PC-9 (cell line): ENCODE measurements at places on chromosomes 7 and 10.

DNA sequence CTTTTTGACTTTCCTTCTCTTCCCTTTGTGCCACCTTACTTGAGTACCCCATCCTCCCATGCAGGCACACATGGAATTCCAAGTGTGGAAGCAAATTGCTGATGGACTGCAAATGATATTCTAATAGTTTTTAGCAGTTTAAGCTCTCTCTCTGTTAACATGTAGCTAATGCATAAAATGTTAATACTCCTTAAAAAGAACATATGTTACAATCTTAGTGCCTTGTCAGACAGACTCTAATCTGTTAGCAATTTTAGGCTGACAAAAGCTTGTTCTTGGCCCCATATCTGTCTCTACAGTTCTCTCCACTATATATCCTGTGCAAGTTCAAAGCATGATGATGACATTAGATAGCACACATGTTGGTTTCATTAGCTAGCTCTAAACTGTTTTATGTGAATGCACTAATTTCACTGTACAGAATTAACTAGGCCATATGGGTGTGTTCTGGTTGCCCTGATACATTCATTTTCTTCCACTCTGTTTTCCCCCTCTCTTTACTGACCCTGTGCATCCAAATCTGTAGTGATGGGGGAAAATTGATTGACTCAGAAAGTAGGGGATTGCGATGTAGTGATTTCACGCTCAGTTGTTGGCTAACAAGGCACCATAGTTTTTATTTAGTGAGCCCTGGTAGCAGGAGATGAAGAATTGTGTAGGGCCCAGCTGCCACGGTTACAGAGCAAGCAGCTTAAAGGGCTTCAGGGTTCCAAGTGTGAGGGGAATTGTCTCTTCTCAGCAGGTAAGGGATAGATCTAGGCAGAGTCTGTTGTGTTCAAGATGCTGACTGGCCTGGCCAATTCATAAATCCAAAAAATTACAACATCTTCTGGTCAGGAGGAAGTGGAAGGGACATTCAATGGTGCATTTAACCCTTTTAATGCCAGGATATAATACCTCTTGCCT is 114.6 kb upstream of the FZD1 start:
- H3K4me1 ChIP-seq = no peaks in the 10 kb centered on the region
- H3K4me3 ChIP-seq = no peak overlapping the region
- no peak overlapping the region for H3K27ac ChIP-seq
- H3K36me3 ChIP-seq = no peaks in the 10 kb centered on the region

DNA sequence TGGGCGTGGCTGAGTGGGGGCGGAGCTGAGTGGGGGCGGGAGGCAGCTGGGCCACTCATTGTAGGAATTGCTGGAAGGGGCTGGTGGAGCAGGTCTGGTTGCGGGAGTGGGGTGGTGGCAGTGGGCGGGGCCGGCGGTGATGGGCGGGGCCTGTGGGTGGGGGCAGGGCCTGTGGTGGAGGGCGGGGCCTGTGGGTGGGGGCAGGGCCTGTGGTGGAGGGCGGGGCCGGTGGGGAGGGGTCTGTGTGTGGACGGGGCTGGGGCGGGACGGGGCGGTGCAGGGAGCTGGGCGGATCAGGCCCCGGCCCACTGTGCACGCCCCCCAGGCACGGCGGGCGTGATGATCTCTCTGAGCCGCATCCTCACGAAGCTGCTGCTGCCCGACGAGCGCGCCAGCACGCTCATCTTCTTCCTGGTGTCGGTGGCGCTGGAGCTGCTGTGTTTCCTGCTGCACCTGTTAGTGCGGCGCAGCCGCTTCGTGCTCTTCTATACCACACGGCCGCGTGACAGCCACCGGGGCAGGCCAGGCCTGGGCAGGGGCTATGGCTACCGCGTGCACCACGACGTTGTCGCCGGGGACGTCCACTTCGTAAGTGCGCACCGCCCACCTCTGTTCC is 14.0 kb downstream of the SLC29A4 start:
- H3K27ac ChIP-seq = no peak overlapping the region
- peaks cover 14% of the 10 kb centered on the region; the same call in 1 of the 2 replicates for H3K27me3 ChIP-seq
- no peak for DNase-seq
- no peaks in the 10 kb centered on the region for H3K36me3 ChIP-seq
- H3K4me3 ChIP-seq = no peak overlapping the region
- H3K4me1 ChIP-seq = no peaks in the 10 kb centered on the region

- H3K4me1 ChIP-seq = peaks cover 43% of the 10 kb centered on the region
- no peaks in the 10 kb centered on the region for H3K27me3 ChIP-seq
- no peaks in the 10 kb centered on the region for H3K36me3 ChIP-seq
- DNase-seq = no peak
- peak overlapping the region; percentile 68 for H3K4me3 ChIP-seq
- H3K27ac ChIP-seq = peak overlapping the region; percentile 89
These were observed 731 bp upstream of the CRPPA start for GRCh38 chr7:16422103-16422435.

DNA sequence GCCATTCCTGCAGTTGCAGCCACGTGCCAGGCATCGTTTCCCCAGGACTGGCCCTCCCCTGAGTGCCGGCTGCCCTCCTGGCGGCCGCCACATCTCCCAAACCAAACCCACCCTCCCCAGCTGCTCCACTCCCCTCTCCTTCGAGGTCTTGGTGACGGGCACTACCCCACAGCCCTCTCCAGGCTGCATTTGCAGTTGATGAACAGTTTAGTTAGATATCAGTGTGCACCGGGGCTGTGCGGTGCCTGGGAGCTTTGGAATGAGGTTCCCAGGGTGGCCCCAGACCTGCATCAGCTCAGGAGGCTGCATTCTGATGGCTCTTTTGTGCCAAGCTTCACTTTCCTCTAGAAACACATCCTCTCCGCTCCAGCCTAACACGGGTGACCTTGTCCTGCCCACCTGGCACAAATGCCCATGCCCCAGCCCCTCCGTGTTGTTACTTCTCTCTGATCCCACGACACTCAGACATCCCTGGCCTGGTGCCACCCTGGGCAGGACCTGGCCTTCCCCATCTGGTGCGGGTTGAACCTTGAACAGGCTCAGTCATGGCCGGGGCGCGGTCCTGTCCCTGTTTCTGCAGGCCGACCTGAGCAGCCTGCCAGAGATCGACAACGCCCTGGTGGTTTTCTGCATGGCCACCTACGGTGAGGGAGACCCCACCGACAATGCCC is 14.5 kb downstream of the TMEM120A start:
- no peak overlapping the region for H3K27ac ChIP-seq
- no peak overlapping the region for H3K4me3 ChIP-seq
- no peaks in the 10 kb centered on the region for H3K36me3 ChIP-seq
- no peaks in the 10 kb centered on the region for H3K4me1 ChIP-seq

- DNase-seq = no peak
- H3K36me3 ChIP-seq = no peaks in the 10 kb centered on the region
- H3K4me3 ChIP-seq = peak overlapping the region; percentile 18; the same call in 1 of the 2 replicates
- no peaks in the 10 kb centered on the region for H3K4me1 ChIP-seq
These were observed 37.4 kb downstream of the RASGEF1A start for GRCh38 chr10:43229208-43230061.

GRCh38 chr7:106065575-106066500 is 46.3 kb downstream of the SYPL1 start:
- peak; percentile 60 for DNase-seq
- no peaks in the 10 kb centered on the region for H3K36me3 ChIP-seq
- peaks cover 87% of the 10 kb centered on the region for H3K4me1 ChIP-seq
- no peaks in the 10 kb centered on the region for H3K27me3 ChIP-seq
- peak overlapping the region; percentile 98 for H3K27ac ChIP-seq
- peak overlapping the region; percentile 63 for H3K4me3 ChIP-seq

DNA sequence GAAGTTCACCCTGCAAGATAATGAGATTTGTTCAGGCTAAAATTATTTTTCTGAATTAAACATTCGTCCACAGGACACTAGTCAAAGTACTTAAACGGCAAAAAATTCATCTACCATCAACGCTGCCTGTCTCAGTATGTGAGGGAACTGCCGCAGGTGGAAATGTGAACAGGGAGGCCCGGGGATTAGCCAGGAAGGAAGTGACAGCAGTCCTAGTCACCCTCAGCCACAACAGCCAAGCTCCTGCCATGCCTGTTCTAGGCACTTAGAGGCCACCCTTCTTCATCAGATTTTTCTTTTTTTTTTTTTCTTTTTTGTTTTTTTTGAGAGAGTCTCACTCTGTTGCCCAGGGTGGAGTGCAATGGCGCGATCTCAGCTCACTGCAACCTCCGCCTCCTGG is 9.4 kb downstream of the NUDT5 start:
- H3K36me3 ChIP-seq = no peaks in the 10 kb centered on the region
- no peaks in the 10 kb centered on the region for H3K4me1 ChIP-seq
- no peaks in the 10 kb centered on the region for H3K27me3 ChIP-seq
- H3K27ac ChIP-seq = no peak overlapping the region
- DNase-seq = no peak

- no peak for DNase-seq
- no peaks in the 10 kb centered on the region for H3K4me1 ChIP-seq
- H3K36me3 ChIP-seq = no peaks in the 10 kb centered on the region
- no peak overlapping the region for H3K4me3 ChIP-seq
These were observed 92.2 kb downstream of the SPDYE5 start for GRCh38 chr7:75584354-75584753.

- H3K27me3 ChIP-seq = no peaks in the 10 kb centered on the region
- H3K4me3 ChIP-seq = no peak overlapping the region
- no peak for DNase-seq
These were observed 49.8 kb downstream of the PRKCQ start for GRCh38 chr10:6530211-6530840.

DNA sequence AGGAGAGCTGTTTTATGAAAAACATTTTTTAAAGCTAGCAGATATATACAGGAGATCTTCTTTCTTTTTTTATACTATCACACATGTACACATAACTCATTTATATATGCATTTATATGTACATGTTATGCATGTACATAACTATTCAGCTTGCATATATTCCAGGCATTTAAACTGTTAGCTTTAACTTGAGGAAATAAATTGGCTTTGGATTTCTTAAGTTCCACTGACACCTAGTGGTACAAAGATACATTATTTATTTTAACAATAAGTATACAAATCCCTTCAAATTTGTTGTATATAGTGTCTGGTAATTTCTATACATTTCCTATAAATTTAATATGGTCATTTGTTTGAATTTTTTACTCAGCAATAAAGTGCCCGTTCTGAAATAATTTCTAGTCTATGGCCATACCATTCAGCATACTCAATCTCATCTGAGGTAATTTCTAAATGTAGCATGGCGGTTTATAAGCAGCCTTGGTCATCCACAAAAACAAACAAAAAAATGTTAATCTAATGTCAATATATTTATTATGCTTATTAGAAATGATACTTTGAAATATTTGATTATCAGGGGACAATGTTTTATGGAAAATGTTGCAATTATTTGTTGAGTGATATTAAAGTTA is 11.6 kb downstream of the ZDHHC6 start:
- no peaks in the 10 kb centered on the region; the same call in 1 of the 2 replicates for H3K36me3 ChIP-seq
- no peak overlapping the region for H3K4me3 ChIP-seq
- no peak overlapping the region for H3K27ac ChIP-seq
- no peak for DNase-seq

GRCh38 chr10:86824151-86824550 is 67.7 kb downstream of the BMPR1A start:
- H3K27me3 ChIP-seq = no peaks in the 10 kb centered on the region
- no peaks in the 10 kb centered on the region for H3K36me3 ChIP-seq
- peaks cover 13% of the 10 kb centered on the region for H3K4me1 ChIP-seq
- no peak overlapping the region for H3K4me3 ChIP-seq
- H3K27ac ChIP-seq = no peak overlapping the region

DNA sequence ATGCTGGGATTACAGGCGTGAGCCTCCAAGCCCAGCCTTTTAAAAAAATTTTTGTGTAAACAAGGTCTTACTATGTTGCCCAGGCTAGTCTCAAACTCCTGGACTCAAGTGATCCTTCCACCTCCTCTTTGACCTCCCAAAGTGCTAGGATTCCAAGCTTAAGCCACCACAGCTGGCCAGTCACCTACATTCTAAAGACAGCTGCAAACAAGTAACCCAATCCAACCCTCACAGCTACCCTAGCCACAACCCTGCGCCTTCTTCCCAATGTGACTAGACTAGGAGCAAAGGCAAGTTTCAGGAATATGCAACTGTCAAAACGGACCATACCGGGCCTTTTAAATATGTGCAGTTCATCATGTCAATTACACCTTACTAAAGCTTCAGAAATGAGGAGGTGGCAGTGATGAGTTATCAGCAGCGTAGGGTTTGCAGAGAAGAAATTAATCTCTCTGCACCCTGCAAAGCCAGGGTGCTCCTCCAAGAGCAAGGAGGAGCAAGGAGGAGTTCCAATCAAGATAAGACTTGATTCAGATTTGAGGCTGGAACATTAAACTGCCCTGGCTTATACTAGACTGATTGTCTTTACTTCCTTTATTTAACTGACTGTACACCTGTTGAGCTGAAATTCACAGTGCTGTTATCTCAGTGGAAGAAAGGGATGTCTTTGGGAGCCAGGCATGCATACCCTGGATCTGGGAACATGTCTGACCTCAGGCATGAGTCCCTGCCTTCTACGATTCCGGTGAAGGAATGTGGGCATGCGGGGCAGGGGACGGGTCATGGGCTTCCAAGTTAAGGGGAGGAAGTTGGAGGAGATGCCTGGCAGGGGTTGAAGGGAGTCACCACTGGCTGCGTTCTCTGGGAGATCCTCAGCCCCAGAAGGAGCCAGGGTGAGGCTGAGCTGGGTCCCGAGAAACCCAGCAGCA is 15.5 kb upstream of the TMEM120A start:
- no peak overlapping the region for H3K27ac ChIP-seq
- no peaks in the 10 kb centered on the region for H3K36me3 ChIP-seq
- H3K4me1 ChIP-seq = no peaks in the 10 kb centered on the region
- H3K4me3 ChIP-seq = no peak overlapping the region
- no peak for DNase-seq

GRCh38 chr10:29265210-29265768 is 23.6 kb upstream of the LYZL1 start:
- no peaks in the 10 kb centered on the region for H3K4me1 ChIP-seq
- no peak overlapping the region for H3K27ac ChIP-seq
- no peak overlapping the region for H3K4me3 ChIP-seq
- no peaks in the 10 kb centered on the region for H3K36me3 ChIP-seq

- no peaks in the 10 kb centered on the region for H3K36me3 ChIP-seq
- H3K4me3 ChIP-seq = no peak overlapping the region
- H3K4me1 ChIP-seq = peaks cover 21% of the 10 kb centered on the region
- H3K27ac ChIP-seq = no peak overlapping the region
These were observed 148.8 kb upstream of the ZMIZ1 start for GRCh38 chr10:78920011-78920410.

DNA sequence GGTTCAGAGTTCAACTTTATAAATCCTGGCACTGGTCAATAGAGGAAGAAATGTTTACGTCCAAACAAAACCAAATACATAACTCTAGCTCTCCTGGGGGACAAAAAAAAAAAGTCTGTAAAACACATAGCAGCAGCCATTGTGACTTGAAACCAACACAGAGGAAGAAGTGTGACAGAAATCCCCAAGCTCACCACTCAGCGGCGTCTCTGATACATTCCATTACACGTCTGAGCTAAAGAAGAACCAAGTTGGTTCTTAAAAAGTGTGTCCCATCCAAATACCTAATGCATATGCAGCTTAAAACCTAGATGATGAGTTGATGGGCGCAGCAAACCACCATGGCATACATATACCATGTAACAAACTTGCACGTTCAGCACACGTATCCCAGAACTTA is 58.3 kb upstream of the NANOS1 start:
- no peaks in the 10 kb centered on the region for H3K27me3 ChIP-seq
- no peak overlapping the region for H3K4me3 ChIP-seq
- no peaks in the 10 kb centered on the region for H3K4me1 ChIP-seq
- DNase-seq = no peak
- no peaks in the 10 kb centered on the region for H3K36me3 ChIP-seq
